ENCODE measurements at places on chromosomes 6 and 20. TPM values are rescaled to one million over a fixed set of nuclear protein-coding genes. Genes with fewer than 3 reads are reported as not detected.

The FRS3 gene
- 0.79 TPM for total RNA-seq

The PDYN gene
- total RNA-seq: not detected

The ZBTB46 gene
- 1.2 TPM for total RNA-seq

The TRAPPC3L gene
- total RNA-seq: not detected

The PGC gene
- total RNA-seq: 0.42 TPM

The MEI4 gene
- total RNA-seq: 0.05 TPM

The C6orf132 gene
- 155 TPM for total RNA-seq

The CTAGE9 gene
- total RNA-seq: not detected

DNA sequence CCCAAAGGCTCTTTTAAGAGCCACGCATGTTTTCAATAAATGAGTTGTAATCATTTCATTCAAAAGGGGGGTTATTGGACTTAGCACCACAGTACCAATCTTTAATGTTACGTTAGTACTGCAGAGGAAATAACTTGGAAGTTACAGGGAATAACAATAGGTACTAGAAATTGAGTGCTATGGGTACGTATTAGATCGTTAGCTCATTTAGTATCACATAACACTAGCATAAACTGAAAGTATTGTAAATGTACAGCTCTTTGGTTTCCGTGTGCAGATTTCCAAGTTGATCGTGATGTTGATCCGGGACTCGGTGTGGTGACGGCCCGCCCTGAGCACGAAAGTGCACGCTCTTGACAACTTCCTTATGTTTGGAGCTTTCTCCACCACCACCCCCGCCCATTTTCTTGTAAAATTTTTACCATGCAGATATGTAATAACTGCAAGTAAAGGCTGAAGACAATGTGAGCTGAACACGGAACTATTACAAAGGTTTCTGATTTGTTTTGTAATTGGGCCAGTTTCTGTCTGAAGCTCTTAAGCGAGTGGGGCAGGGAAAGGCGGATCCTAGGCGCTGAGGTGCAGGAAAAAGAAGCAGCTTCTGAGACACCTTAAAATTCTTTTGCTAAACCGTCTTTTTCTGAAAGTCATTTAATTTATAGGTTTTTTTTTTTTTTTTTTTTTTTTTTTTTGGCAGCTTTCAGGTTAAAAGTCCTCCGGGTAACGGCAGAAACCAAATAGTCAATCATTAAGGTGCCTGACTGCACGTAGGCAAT is 71.5 kb downstream of the HFE start:
- DNase-seq: peak; percentile 77

GRCh38 chr6:99471638-99472037 is 43.6 kb downstream of the USP45 start:
- no peak for DNase-seq

GRCh38 chr6:12584631-12585405 is 131.7 kb upstream of the PHACTR1 start:
- DNase-seq: no peak

DNA sequence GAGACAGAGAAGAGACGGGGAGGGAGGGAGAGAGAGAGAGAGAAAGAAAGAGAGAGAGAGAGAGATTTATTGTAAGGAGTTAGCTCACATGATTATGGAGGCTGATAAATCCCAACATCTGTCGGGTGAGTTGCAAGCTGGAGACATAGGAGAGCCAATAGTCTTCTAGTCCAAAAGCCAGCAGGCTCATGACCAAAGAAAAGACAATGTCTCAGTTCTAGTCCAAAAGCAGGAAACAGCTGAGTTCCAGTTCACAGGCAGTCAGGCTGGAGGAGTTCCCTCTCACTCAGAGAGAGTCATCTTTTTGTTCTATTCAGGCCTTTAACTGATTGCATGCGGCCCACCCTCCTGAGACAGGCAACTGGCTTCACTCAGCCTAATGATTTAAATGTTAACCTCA is 416.6 kb downstream of the PREX1 start:
- no peak for DNase-seq

GRCh38 chr20:51740838-51741237 is 27.4 kb downstream of the ATP9A start:
- no peak for DNase-seq

GRCh38 chr6:165599121-165599520 is 63.9 kb downstream of the PDE10A start:
- no peak for DNase-seq

GRCh38 chr6:170367241-170367640 is 60.7 kb downstream of the FAM120B start:
- DNase-seq: no peak

- DNase-seq: no peak
These were observed 31.5 kb downstream of the BANF2 start for GRCh38 chr20:17731233-17731632.

GRCh38 chr6:140201787-140202458 is 827.5 kb upstream of the CITED2 start:
- DNase-seq: no peak

GRCh38 chr6:14110001-14110818 is 7.4 kb upstream of the CD83 start:
- no peak for DNase-seq

- DNase-seq: no peak
These were observed 801 bp downstream of the SRC start for GRCh38 chr20:37346535-37347346.

- peak; percentile 95 for DNase-seq
These were observed 47.6 kb upstream of the MYL9 start for GRCh38 chr20:36493801-36494114.

- DNase-seq: no peak
These were observed 32.0 kb downstream of the TMEM242 start for GRCh38 chr6:157291356-157291755.

- no peak for DNase-seq
These were observed 310.3 kb upstream of the RNF24 start for GRCh38 chr20:4325548-4326187.

GRCh38 chr20:33524261-33524660 is 34.4 kb downstream of the CBFA2T2 start:
- DNase-seq: no peak

DNA sequence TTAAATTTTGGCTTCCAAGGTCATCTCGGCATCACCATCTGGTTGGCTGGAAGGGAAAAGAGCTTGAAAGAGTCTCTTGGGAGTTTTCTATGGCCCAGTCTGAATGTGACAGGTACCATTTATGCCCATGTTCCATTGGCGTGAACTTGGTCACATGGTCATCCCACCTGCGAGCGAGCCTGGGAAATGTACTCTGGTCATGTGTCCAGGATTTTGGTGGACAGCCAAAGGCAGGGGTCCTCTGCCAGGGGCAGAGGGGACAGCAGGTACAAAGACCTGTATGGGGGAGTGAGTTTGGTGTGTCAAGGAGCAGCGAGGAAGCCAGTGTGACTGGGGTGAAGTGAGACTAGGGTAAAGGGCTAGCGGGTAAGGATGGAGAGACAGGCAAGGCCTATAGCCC is 112.6 kb downstream of the CDC5L start:
- DNase-seq: no peak

DNA sequence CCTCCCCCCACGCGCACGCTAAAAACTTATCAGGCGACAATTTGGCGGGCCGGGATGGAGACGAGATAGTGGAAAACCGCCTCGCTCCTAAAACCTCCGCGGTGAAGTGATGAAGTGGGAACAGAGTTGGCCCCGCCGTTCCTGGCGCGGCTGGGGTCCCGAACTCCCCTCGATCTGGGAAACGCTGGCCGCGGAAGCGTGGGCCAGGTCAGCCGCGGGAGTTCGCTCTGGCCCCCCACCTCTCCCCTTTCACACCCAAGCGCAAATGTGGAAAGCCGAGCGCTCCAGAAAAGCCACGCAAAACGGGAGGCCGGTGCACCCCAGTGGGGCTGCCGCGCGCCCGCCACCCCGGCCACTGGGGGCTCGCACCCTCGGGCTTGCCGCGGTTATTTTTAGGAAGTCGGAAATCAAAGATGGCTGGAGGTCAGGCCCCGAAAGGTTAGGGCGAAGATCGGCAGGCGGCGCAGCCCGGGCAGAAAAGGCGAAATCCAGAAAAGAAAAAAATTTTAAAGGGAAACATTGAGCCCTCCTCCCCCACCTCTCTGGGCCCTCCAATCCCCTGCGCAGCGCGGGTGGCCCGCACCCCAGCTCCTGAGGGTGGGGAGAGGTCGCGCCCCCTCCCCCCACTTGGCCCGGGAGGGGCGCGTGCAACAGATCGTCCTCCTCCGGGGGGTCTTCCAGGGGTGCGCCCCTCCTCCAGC is 1.0 kb downstream of the SALL4 start:
- DNase-seq: no peak

- DNase-seq: no peak
These were observed 21.6 kb downstream of the SPAG4 start for GRCh38 chr20:35637276-35637675.

DNA sequence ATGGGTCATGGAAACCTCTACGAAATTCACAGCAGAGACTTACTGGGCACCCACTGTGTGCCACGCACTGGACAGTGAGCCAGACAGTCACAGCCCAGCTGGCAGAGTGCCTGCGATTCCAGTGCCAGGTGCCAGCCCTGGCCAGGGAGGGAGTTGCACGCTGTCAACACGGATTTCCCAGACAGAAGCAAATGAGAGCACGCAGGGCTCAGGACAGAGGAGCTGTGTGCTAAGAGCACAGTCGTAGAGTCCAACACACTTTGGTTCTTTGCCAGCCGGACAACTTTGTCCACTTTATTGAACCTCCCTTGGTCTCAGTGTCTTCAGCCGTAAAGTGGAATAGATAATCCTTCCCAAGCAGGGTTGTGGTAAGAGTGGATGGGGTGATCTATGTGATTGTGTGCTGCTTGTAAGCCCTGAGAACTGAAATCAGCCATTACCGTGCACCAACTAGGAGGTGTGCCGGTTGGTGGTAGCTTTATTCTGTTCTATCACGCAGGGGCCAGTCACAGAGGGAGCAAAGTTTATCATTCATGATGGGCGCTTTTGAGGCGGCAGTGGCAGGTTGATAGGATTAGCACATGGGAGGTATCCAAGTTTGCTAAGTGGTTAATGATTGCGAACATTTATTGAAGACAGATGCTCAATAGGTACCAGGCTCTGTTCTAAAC is 40.6 kb downstream of the SIRPA start:
- DNase-seq: no peak

GRCh38 chr6:105001906-105002305 is 45.0 kb downstream of the LIN28B start:
- DNase-seq: no peak

DNA sequence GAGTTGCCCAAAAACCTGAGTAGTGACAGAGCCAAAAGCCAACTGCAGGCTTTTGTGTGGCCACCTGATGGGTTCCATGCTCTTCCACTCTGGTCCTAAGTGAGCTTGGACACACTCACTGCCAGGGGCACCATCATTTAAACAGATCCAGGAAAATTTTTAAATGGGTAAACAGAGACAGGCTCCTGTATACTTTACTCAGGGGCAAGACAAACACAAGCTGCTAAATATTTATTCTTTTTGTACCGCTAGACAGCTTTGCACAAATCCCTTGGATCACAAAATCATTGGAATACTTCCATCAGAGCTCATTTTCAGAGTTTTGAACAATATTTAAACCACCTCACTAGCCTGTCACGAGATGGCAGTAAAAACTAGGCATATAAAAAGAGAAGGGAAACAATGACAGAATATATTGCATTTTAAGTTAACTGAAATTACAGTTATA is 31.4 kb downstream of the GCLC start:
- no peak for DNase-seq

- DNase-seq: no peak
These were observed 43.2 kb downstream of the PACRG start for GRCh38 chr6:162770955-162771354.

DNA sequence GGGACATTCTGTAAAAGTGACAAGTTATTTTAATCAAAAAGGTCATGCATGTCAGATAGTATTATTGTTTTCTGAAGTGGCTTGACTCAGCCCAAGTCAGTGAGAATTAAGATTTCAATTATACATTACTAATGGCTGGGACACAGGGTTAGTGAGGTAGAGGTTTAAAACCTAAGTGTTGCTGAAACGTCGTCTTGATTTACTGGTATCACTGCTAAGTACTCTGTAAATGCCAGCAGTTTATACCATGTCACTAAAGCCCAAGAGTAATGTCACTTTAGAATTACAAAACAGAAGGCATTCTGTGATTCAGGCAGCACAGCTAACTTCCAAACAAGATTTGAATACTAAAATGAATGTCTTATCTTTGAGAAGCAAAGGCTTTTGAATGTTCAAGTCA is 176.6 kb downstream of the NKAIN2 start:
- DNase-seq: no peak

DNA sequence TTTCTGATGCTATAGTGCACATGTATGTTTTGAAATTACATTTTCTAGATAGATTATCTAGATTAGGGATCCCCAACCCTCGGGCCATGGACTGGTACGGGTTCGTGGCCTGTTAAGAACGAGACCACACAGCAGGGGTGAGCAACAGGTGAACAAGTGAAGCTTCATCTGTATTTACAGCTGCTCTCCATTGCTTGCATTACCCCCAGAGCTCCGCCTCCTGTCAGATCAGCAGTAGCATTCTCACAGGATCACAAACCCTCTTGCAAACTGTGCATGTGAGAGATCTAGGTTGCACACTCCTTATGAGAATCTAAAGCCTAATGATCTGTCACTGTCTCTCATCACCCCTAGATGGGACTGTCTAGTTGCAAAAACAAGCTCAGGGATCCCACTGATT is 10.4 kb downstream of the CEP57L1 start:
- no peak for DNase-seq

GRCh38 chr6:55968926-55969325 is 93.5 kb upstream of the BMP5 start:
- no peak for DNase-seq

DNA sequence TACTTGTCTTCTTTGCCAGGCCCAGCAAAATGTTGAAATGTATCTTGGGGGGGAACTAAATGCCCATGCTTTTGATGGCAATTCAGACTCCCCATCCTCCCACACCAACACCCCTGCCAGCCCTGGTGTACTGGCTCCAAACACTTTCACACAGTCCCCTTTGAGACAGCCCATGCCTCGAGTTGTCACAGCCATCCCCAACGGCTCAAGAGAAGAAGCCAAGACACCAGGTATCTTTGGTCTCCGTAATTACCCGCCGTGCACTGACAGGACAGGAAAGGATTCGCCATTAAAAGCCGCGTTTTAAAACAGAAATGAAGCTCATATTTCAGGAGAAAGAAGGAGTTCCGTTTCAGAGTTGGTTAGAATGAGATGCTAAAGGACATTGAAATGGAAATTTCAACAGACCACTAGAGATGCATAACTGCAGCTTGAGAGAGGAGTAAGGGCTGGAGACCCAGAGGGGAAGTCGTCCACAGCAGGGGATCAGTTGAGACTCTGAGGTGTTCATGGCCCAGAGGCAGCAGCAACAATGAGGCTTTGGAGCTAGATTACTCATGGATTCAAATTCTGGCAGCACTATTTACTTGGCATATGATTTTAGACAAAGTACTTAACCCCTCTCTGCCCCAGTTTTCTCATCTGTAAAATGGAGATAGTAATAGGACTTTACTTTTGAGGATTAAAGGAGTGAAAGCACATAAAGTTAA is 63.5 kb upstream of the ADGRF1 start:
- DNase-seq: no peak

DNA sequence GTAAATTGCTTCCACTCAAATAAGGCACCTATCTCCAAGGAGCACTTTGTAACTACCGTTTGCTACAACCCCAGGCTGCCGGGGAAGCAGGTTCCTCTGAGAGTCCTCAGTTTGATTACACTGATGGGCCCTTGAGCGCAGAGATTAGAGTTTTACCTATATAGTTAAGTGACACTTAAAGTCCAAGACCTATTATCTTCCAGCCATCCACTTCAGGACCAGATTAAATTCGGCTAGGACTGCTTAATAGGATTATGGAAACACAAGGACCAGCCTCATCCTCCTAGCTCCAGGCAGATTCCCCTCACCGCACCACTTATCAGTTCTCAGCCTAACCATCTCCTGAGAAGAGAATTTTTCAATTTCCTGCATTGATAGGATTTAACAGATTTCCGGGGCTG is 64.7 kb upstream of the TIAM2 start:
- no peak for DNase-seq

All from lower leg skin (tissue), 4 donors.